ENCODE measurements at places on chromosomes 12 and 14. TPM values are rescaled to one million over a fixed set of nuclear protein-coding genes. Genes with fewer than 3 reads are reported as not detected.

The PPP1R12A gene
- 134 TPM for total RNA-seq

The ERGIC2 gene
- total RNA-seq, result 104 TPM

The FAM161B gene
- total RNA-seq, result 1.2 TPM

The RILPL2 gene
- 10.4 TPM for total RNA-seq

The ST8SIA1 gene
- 1.5 TPM for total RNA-seq

The RNASE2 gene
- not detected for total RNA-seq

The ADCY4 gene
- total RNA-seq, result 1.4 TPM

The BCL2L14 gene
- 7.3 TPM for total RNA-seq

The GPR65 gene
- 14.0 TPM for total RNA-seq

The LRTM2 gene
- not detected for total RNA-seq

The MYL6B gene
- total RNA-seq, result 76.3 TPM

The HOXC12 gene
- not detected for total RNA-seq

The PLEKHG7 gene
- not detected for total RNA-seq

The DEGS2 gene
- total RNA-seq, result 2.8 TPM

The HOXC4 gene
- total RNA-seq, result not detected

The SLC25A47 gene
- not detected for total RNA-seq

The IAPP gene
- total RNA-seq, result not detected

The VASH1 gene
- total RNA-seq, result 4.0 TPM

The VRTN gene
- total RNA-seq, result not detected

The VWF gene
- not detected for total RNA-seq

The CPNE6 gene
- total RNA-seq, result not detected

The RIPK3 gene
- total RNA-seq, result 8.9 TPM

The WSCD2 gene
- not detected for total RNA-seq

The ADAM21 gene
- total RNA-seq, result 0.09 TPM

The SLC4A8 gene
- 2.0 TPM for total RNA-seq

The PPP4R4 gene
- total RNA-seq, result 21.4 TPM

The GYS2 gene
- not detected for total RNA-seq

The EDDM3A gene
- total RNA-seq, result not detected

The POLR3B gene
- total RNA-seq, result 11.7 TPM

The CIT gene
- total RNA-seq, result 54.6 TPM

The KRT83 gene
- total RNA-seq, result not detected

The C12orf50 gene
- total RNA-seq, result 0.11 TPM
